Thymus (tissue), 14 donors: ENCODE measurements at places on chromosomes 11 and 22. TPM values are rescaled to one million over a fixed set of nuclear protein-coding genes. Genes with fewer than 3 reads are reported as not detected.

DNA sequence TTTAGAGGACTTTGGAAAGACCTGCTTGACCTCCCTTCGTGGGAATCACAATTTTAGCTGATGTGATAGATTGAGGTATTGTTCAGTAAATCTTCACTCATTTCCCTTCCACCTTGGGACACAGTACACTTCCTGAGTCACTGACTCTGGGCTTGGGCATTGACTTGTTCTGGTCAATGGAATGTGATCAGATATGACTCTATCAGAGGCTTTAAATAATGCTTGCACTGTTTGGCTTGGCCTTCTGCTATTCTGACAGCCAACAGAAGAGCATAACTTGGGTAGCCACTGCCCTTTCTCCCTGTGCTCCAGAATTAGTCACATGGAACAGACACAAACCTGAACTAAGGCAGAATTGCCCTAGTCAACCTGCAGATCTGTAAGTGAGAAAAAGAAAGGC lies 12.5 kb downstream of the PRR5L start:
- DNase-seq = no peak

DNA sequence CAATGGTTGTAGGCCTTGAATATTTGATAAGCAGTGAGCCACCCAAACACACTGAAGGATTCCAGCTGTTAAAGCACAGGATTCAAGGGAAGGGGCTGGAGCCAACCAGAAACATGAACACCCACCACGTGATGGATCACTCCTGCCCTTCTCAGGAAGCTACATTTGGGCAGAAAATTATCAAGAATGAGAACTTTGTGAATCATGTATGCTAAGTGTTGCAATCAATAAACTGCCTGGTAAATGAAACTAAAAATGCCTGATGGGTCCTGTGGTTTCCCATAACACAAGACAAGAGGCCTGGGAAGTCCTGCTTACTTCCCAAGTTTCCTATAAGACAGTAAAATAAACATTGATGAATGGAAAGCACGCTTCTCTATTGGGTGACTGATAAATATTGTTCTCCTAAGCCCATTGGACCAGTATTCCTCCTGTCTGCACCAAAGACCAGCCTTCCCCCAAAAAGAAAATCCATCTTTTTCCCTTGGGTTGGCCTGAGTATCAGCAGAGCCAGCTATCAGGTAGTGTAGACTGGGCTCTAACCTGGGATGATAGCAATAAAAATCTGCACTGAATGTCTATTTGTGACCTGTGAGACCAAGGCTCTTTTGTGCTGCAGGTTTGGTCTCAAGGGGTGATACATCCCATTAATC lies 98.4 kb downstream of the CCDC83 start:
- no peak for DNase-seq

- no peak for DNase-seq
Measured at GRCh38 chr11:128828350-128828749, 38.7 kb downstream of the KCNJ1 start.

DNA sequence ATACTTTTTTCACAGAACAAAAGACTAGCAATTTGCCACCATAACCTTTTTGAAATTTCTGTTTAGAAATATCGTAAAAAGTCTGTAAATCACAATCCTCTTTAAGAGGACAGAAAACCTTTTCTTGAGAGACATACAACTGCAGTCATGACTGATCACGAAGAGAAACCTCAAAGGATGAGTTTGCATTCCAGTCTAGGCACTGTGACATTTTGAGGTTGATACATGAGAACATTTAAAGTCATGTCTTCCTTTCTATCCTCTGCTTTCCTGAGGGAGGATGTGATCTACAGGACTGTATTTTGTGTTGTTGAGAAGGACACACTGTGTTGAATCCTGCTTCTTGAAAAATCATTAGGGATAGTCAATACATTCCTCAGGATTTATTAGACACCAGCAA lies 476.7 kb upstream of the CCDC179 start:
- DNase-seq = no peak

- no peak for DNase-seq
Measured at GRCh38 chr11:24619900-24620299, 123.0 kb downstream of the LUZP2 start.

DNA sequence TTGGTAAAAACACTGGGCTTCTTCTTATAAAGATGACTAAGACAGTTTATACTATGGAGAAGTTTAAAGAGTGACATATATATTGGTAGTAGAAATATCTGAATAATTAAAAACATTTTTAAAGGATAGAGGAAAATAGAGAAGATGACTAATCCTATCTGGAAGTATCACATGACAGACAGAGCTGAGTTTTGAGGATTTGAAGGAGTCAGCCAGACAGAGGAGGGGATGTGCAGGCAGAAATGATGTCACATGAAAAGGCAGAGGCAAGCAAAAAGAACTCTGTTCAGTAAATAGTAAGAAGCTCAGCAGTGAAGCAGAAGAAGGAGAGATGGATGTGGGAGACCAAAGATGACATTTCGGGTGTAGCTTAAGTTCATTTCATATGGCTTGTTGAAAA lies 1.6 kb downstream of the OR10A2 start:
- no peak for DNase-seq

DNA sequence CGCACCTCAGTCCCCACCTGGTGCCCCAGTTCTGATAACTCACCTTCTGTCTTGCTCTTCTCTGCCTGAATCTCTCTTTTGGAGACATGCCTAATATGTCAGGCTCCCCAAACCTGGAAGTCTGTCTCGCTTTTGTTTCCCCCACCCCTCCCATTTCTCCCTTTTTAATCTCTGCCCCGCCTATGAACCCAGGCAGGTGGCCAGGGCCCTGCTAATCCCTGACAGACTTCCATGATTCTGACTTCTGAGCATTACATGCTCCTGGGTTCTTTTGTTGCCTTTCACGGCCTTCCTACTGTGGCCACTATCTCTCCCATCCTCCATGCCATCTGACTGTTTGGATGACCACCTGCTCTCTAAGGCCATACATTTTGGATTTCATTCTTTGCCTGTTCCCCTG lies 1120.9 kb upstream of the CCDC90B start:
- DNase-seq = no peak

DNA sequence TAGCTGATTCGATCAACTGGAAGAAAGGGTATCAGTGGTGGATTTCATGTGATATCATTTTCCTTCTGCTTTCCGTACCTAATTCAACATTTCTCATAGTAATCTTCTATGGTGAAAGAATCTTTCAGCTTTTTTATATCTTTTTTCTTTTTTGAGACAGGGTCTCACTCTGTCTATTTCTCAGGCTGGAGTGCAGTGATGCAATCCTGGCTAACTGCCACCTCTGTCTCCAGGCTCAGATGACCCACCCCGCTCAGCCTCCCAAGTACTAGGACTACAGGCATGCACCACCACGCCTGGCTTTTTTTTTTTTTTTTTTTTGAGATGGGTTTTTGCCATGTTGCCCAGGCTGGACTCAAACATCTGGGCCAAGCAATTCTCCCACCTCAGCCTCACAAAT lies 18.6 kb upstream of the CHORDC1 start:
- DNase-seq = no peak

GRCh38 chr22:44444341-44445306 lies 53.4 kb downstream of the RTL6 start:
- no peak for DNase-seq

DNA sequence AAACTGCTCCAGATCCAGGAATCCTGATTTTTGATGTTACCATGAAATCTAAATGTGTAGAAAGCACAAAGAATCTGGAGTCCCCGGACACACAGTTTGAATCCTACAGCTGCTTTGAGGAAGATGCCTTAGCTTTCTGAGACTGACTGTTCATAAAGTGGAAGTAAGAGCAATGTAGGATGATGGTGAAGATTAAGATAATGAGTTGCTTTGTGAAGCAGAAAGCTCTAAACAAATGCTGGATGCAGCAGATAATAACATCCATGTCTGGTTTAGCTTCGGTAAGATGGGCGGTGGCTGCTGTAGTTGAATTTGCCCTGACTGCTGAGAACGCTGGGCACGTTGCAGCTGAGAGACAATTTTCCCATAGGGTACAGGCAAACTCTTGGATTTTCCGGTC lies 20.1 kb downstream of the OVOL1 start:
- DNase-seq = no peak

DNA sequence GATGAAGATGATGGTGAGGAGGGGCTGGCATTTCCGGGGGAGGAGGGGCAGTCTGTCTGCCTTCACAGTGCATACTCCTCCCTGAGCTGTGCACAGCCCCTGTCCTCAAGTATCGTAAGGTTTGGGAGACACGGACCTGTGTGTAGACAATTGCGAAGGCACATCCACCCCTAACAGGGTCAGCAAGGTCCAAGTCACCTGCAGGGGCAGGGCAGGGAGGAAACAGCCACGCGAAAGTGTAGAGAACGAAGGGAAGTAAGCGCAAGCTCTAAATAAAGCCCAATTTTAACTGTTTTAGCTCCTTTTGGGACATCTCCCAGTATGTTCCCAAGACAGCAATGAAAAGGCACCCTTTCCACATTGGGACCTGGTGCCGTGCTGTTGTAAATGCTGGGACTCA lies 448.2 kb downstream of the TBC1D22A start:
- no peak for DNase-seq

- no peak for DNase-seq
Measured at GRCh38 chr11:130891326-130891725, 25.0 kb downstream of the SNX19 start.

DNA sequence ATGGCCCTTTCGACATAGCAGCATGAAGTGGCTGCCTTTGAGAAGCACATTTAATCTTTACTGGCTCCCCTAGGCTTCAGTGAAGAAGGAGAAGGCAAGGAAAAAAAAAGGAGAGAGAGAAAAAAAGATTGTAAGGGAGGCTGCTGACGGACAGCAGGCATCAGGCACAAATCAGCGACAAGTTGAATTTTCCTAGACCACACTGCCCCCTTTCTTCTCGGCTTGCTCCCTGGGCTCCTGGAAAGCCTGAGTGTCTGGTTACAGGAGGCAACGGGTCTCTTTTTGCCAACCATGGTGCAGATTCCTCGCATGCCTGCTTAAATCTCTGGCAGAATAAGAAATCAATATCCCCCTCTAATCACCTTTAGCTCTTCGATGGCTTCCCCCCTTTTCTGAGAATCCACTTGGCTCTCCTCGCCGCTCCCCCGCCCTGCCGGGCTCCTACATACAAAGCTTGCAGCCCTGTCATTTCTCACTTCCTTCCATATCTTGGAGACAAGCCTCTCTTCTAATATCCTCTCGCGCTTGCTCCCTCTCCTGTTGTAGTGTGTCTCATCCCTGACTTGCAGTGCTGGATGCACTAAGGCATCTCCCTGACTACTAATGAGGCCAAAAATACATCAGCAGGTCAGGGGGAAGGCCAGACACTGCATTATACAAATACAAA lies 14.3 kb downstream of the BLID start:
- DNase-seq = no peak

GRCh38 chr11:26741036-26741435 lies 19.2 kb upstream of the SLC5A12 start:
- DNase-seq = no peak

DNA sequence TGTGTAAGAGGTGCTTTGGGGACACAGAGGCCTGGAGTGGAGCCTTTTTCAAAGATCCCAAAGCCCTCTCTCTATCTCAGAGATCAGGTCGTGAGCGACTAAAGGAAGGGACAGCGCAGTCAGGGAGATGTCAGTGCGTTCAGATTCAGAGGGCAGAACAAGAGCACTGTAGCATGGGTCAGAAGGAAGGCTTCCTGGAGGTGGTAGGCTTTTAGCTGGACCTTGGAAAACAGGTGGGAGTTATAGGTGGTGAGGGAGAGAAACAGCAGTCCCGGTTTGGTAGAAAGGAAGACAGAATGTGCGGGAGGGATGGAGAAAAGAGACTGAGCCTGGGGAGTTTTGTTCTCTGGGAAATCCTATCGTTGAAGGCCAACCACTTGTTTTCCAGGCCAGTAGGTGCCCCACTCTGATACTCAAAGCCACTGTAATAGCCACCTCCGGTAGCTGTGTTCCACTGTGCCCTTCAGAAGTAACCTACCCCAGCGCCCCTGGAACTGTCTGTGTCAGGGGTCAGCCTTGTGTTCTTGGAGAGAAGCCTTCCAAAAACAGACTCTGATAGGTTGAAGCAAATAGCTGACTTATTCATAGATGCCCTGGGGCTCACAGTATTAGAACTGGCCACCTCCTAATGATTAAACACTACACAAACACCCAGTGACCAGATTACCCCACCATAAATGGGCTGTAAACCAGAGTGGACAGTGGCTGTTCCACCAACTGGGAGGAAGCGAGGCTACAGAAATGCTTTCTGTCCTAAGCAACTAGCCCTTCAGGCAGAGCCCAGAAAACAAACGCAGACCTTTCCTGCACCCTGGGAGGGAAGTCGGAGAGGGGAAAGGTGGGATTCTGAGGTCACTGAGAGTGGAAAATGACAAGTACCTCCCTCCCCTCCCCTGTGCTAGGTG lies 157.7 kb downstream of the DBX1 start:
- DNase-seq = no peak

DNA sequence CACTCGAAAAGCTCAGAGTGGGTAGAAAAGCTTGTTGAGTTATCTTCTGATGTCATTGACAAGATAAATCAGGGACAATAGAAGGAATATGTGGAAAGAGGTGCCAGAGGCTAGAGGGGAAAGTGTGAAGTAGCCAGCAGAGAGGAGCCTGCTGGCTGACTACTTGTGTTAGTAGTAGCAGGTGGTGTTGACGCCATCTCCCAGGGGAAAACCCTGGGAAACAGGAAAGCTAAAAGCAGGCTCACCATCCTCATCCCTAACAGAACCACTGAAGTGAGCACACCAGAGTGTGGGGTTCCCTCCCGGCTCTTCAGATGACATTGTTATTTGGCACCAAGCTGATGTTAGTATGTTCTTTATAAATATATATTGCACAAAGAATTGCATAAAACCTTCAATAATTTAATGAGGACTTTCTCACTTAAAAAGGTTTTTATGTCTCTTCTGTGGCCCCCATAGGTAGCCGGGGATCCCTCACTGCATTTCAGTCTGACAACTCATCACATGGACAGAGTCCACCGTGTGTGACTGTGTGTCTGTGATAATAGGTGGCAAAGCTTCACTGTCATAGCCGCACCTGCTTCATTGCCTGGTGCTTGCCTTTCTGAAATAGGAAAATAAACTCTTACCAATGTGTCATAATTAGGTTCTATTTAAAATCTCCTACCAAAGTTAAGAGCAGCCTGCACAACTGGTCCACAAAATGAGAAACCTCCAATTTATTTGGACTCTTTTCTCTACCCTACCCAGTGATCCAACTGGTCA lies 63.2 kb upstream of the TOP3B start:
- DNase-seq = no peak

The PGA5 gene
- 0.19 TPM for total RNA-seq

The MMP8 gene
- total RNA-seq = 2.0 TPM

The IL18BP gene
- 2.0 TPM for total RNA-seq

The LIF gene
- 0.90 TPM for total RNA-seq

The APOA5 gene
- total RNA-seq = 0.05 TPM

The CASP4 gene
- 82.6 TPM for total RNA-seq

The MS4A6E gene
- total RNA-seq = 0.57 TPM

The KCNJ1 gene
- total RNA-seq = 0.19 TPM

The APOA4 gene
- total RNA-seq = 1.7 TPM

The NFRKB gene
- total RNA-seq = 13.3 TPM

The TSPO gene
- 32.0 TPM for total RNA-seq

The GDPD4 gene
- total RNA-seq = not detected
